ENCODE measurements at places on chromosomes 5 and 9. TPM values are rescaled to one million over a fixed set of nuclear protein-coding genes. Genes with fewer than 3 reads are reported as not detected.

DNA sequence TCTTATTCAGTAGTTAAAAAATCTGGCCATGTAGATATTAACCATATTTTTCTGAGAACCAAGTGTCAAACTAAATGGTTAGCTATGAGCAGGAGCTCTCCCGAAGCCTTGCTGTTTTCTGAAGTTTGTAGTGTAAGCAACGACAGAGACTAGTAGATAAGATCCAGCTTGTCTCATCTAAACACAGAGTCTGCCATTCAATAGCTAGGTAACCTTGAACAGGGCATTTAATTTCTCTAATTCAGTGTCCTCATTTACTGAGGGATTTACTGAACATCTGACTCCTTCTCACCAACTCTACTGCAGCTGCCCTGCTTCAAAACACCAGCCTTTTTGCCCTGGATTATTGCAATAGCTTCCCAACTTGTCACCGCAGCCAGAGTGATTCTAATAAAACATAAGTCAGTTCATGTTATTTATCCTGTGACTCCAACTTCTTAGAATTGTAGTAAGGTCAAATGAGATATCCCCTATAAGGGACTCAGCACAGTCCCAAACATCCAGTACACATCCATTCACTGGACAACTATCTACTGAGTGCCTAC is 337.0 kb downstream of the PLK2 start:
- DNase-seq, result no peak

DNA sequence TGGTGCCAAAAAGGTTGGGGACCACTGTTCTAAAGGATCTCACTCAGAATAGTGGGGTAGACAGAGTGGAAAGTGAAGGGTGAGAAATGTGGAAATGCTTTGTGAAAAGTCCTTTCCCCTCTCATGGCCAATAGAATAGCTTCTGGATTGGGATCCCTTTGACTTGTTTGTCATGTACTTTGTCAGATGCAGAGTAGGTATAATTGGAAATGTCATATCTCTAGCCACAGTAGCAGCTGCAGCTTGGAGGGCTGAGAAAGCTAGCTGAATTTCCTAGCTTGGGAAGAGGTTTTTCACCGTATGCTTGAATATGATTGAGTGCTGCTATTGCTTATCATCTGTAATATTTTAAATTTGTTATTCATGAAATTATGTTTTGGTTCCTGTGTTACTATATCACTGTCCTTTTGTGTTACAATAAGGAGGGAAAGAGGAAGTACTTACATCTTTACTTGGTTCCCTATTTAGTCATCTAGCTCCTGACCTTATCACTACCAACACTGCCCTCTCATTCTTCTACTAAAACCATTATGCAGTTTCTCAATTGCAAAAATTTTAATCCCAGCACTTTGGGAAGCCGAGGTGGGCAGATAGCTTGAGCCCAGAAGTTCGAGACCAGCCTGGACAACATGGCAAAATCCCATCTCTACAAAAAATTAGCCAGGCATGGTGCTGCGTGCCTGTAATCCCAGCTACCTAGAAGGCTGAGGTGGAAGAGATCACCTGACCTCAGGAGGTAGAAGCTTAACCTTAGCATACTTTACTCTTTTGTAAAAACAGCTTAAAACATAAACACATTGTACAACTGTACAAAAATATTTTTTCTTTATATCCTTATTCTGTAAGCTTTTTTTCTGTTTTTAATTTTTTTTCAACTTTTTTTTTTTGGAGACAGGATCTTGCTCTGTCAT is 12.4 kb downstream of the SLC30A5 start:
- no peak for DNase-seq

- peak; percentile 57 for DNase-seq
Measured at GRCh38 chr5:81579262-81579924, 171.5 kb downstream of the SSBP2 start.

- DNase-seq, result no peak
Measured at GRCh38 chr9:137924169-137924568, 46.6 kb downstream of the CACNA1B start.

The ANKRD18B gene
- total RNA-seq, result 12.2 TPM

- no peak for DNase-seq
Measured at GRCh38 chr9:92496396-92497176, 14.3 kb upstream of the ASPN start.

GRCh38 chr9:126604059-126605055 is 9.4 kb upstream of the LMX1B start:
- no peak for DNase-seq

GRCh38 chr5:84790406-84790805 is 405.7 kb upstream of the EDIL3 start:
- no peak for DNase-seq

The ROPN1L gene
- total RNA-seq, result 0.60 TPM

GRCh38 chr5:160382346-160382745 is 11.9 kb upstream of the C1QTNF2 start:
- DNase-seq, result no peak

GRCh38 chr9:115413304-115413703 is 295.3 kb upstream of the TNC start:
- no peak for DNase-seq

GRCh38 chr5:151584057-151584937 is 6.8 kb downstream of the FAT2 start:
- DNase-seq, result no peak

- DNase-seq, result no peak
Measured at GRCh38 chr5:2752059-2752820, 763 bp upstream of the IRX2 start.

The CORO2A gene
- total RNA-seq, result 0.30 TPM

GRCh38 chr5:105448271-105448670 is 1885.7 kb upstream of the NUDT12 start:
- DNase-seq, result no peak

GRCh38 chr5:157860898-157861890 is 2.2 kb upstream of the CLINT1 start:
- DNase-seq, result no peak

DNA sequence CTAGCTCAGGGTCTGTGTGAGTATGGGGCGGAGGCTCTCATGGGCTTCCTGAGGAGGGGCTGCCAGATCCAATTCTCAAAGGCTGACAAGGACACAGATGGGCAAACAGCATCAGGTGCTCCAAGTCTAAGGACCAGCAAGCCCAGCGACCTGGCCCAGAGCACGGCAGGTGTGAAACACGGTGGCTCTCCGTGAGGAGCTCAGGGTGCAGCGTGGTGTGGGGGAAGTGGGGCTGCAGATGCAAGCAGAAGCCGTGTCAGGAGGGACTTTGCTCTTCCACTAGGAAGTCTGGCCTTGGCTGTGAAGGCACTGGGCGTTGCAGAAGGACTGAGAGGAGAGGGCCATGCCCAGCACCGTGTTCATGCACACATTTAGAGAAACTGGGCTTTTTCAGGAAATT is 420.0 kb downstream of the GADD45G start:
- no peak for DNase-seq

- DNase-seq, result no peak
Measured at GRCh38 chr9:126423916-126424185, 97.2 kb downstream of the MVB12B start.

DNA sequence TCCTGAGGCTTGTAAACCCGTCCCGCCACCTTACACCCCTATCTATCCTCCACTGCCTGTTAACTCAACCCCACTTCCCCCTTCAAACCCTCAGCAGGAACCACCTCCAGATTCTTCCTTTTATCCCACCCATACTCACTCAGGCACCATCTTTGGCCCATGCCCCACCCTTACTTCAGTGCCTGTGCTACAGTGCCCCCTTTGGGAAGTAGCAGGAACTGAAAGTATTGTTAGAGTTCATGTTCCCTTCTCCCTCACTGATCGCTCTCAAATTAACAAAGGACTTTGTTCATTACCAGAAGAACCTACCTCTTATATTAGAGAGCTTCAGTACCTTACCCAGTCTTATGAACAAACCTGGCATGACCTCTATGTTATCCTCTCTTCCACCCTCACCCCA is 92.2 kb upstream of the MOCS2 start:
- DNase-seq, result no peak

DNA sequence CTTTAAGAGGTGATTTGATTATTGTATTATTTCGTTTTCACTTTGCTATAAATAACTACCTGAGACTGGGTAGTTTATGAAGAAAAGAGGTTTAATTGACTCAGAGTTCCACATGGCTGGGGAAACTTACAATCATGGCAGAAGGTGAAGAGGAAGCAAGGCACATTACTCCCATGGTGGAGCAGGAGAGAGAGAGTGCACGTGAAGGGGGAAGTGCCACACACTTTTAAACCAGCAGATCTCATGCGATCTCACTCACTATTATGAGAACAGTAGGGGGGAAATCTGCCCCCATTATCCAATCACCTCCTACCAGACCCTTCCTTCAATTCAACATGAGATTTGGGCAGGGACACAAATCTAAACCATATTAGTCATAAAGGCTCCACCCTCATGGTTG is 36.1 kb upstream of the NDFIP1 start:
- no peak for DNase-seq

The ROR2 gene
- total RNA-seq, result not detected

DNA sequence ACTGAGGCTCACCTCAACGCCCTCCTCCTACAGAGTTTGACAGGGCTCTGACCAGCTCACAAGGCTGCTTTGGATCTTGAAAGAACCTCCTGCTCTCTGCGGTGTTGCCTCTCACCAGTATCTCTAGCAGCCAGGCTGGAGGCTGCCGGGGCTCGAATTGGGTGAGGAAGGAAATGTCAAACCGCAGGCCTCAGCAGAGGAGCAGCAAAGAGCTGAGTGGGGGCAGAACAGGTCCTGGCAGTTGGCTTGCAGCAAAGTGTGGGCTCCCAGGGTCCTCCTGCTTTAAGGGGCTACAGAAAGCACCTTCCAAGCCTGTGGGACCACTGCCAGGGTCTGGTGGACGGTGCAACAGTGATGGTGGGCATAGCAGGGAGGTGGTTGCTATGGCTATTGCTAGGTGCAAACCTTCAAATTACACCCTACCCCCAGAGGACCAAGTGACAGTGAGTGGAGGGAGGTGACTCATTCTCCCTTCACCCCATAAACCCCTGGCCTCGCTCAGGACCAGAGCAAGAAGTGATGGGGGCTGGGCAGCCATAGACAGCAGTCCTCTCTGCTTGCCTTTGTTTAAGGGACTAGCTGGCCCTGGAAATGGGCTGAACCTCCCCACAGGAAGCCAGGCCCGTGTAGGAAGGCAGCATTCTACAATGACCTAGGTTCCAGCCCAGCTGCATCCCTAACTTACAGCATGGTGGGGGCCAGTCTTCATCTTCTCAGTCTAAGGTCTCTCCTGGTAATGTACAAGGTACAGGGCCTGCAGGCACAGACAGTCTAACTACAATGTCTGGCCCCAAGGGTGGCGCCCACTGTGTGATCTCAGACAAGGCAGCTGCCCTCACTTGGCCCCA is 18.7 kb downstream of the LCP2 start:
- no peak for DNase-seq

DNA sequence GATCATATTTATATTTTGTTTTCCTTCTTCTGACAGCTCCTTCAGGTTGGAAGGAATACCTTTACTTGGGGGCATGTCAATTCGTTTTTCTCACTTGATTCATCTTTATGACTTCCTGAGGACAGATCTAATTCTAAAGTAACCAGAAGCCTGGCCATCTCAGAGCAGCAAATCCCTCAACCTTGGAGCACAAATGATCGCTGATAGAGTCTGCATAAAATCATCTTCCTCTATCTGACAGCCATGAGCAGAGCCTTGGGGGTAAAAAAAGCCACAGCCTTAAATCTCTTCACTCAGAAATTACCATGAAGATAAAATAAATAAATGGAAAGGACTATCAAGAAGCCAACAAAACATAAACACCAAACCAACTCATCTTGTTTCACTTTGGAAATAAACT is 325.8 kb downstream of the PRR16 start:
- DNase-seq, result no peak

DNA sequence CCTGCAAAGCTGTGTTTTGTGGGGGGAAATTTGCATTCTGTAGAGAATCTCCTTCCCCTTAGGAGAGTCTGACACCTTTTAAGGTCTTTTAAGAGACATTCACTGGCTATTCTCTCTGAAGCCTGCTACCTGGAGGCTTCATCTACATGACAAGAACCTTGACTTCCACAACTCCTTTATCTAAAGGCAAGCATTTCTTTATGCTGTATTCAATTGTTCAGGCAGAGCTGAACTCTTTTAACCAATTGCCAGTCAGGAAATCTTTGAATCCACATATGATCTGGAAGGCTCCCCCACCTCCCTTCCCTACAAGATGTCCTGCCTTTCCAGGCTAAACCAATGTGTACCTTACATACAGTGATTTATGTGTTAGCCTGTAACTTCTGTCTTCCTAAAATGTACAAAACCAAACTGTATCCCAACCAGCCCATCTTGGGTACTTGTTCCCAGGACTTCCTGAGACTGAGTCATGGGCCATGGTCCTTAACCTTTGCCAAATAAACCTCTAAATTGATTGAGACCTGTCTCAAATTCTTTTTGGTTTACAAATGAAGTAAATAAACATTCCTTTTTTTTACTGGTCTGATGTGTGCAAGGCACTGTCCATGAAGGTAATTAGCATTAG is 9.9 kb downstream of the C9orf85 start:
- DNase-seq, result no peak

GRCh38 chr5:3372289-3372688 is 223.3 kb upstream of the IRX1 start:
- DNase-seq, result no peak

DNA sequence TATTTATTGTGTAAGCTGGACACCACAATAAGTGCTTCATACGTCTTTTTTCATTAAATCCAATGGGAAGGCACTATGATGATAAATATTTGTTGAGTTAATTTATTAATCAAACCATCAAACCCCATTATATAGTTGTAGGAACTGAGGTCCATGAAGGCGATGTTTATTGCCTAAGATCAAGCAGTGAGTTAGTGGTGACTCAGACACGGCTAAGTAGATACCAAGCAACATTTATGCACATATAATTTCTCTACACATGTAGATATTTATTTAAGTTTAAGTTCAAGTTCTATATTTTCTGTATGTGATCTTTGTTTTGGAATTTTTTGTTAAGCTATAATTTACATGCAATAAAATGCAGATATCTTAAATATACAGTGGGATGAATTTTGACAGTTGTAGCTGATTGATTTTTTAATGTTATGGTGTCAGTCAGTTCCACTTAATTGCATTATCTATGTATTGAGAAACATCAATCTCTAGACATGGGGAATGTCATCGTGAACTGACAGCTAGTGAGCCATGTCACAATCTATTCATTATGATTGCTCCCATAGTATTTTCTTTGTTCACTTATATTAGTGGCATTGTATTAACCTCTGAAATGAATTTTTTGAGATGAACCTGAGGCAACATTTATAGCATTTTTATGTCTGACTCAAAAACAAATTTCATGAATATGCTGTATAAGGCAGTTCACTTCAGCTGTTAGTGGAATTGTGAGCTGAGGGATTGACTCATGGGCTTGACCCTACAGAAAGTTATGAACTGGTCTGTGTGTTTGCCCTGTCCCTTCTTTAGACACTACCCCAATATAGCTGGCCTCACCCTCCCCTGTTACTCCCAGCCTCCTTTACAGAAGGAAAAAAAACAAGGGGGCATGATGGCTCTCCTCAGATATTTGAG is 11.9 kb upstream of the GARNL3 start:
- DNase-seq, result no peak

GRCh38 chr9:117703537-117703936 is 666 bp upstream of the TLR4 start:
- DNase-seq, result no peak

The SOHLH1 gene
- not detected for total RNA-seq

The QSOX2 gene
- total RNA-seq, result 20.9 TPM
